Cardiac muscle cell (in vitro differentiated cells and primary cell): ENCODE measurements at places on chromosomes 2 and 18.
A peak's percentile ranks its signal among the peaks of the same experiment; 100 is the strongest.

DNA sequence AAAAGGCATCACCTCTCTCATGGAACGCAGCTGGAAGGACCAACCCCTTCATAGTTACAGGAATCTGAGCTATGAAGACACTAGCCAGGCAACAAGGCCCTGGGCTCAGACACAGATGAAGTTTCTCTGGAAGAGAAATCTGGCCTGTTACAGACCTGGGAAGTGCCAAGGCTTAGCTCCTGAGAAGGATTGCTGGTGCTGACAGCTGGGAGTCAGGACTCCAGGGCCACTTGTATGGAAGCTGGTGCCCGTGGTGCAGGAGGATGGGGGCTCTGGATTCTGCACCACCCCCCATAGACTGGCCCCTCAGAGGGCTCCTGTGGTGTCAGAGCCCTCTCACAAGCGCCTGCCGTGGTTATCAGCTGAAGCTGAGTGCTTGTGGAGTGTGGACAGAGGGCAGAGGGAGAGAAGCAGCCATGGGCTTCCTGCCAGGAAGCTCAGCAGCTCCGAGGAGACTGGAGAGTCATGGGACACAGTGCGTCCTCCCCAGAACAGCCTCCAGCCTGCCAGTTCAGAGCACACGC, 87.3 kb upstream of the LCLAT1 start:
- peak; percentile 87 for DNase-seq

GRCh38 chr2:149732001-149732685, 144.6 kb upstream of the MMADHC start:
- no peak for DNase-seq

- DNase-seq, result no peak
Observed at GRCh38 chr2:161134547-161135518, 25.4 kb upstream of the TANK start.

DNA sequence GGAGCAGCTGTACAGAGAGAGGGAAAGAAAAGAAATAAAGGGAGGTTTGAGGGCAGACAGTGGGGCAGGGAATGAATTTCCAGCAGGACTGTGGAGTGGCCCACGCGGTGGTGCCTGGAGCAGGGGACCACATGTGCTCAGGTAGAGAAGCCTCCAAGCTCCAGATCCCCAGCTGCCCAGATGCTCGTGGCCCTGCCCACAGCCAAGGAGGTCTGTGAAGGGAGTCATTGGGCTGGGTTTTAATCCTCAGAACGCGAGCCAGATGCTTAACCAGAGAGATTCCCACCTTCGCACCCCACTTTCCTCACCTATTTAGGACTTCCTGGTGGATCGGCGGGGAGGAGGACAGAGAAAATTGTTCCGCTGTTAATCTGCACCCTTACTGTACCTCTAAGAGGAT, 369.4 kb downstream of the PARD3B start:
- no peak for DNase-seq

DNA sequence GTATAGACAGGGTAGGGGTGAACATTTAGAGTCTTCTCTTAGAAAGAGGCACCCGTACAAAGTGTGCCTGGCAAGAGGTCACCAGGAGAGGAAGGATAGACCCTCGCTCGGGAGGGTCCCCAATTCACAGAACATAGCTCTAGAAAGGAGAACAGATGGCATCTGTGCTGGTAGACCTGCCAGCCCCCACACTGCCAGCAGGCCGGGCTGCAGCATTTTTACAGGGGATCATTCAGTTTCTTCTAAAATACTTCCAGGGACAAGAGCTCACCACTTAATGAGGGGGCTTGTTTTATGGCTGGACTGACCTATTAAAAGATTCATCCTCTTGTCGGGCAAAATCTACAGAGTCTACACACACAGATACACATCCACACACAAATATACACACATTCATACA, 149.9 kb downstream of the SEPTIN10 start:
- no peak for DNase-seq

DNA sequence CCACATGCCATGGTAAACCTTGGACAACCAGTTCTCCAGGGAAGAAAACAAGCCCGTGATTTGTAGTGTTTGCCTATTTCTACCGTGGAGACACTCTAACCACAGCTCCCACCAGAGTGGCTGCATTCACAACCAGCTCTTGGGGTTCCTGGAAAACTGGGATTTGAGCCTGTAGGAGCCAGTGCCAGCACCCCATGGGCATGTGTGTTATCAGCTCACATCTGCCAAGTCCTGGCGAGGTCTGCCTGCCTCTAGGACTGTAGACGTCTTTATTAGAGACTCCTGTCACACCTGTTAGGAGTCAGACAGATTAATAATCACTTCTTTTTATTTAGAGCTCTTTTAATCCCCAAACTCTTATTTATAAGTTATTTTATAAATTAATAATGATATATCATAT, 41.0 kb downstream of the INPP5D start:
- DNase-seq, result no peak

DNA sequence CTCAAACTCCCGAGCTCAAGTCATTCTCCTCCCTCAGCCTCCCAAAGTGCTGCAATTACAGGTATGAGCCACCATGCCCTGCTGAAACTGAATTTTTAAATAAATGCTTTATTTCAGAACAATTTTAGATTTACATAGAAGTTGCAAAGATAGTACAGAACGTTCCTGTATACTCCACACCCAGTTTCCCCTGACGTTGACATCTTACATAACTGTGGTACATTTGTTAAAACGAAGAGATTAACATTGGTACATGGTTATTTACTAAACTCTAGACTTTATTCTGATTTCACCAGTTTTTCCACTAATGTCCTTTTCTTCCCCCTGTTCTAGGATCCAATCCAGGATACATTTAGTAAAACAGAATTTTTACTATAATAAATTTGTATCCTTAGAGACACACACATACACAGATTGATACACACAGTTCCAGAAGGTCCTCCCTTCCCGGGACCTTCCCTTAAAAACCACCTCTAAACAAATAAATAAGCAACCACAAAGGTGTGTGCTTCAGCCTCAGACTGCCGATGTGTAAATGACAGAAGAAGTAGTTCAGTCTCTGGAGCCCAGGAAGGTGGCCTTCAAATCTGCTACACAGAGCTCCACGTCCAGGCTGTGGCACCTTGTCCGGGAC, 6.9 kb downstream of the NEU2 start:
- no peak for DNase-seq

- DNase-seq, result peak; percentile 67
Observed at GRCh38 chr2:177147093-177147694, 65.4 kb upstream of the HNRNPA3 start.

DNA sequence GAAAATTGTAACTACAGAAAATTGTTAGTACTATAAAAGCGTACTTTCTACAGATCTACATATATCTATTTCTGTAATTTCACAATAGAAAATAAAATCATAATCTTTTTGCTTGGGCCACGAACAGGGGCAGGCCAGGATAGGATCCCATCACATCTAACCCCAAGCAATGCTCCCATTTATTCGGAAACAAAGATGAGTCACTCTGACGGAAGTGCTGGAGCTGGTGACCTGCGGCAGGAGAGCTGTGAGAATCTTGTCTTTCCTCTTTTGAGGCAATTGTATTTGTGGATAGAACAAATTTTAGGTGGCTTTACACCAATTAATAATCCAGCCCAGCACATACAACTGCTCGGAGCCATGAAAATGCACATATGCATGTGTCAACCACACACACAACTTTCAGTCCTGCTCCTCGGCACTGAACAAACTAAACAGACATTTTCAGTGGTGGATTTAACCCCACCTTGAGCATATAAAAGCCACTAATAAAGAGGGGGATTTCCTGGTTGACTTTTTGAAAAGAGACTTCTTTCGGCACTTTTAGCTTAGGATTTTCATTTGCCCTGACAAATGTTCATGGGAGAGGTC, 22.3 kb upstream of the INSIG2 start:
- DNase-seq, result no peak

DNA sequence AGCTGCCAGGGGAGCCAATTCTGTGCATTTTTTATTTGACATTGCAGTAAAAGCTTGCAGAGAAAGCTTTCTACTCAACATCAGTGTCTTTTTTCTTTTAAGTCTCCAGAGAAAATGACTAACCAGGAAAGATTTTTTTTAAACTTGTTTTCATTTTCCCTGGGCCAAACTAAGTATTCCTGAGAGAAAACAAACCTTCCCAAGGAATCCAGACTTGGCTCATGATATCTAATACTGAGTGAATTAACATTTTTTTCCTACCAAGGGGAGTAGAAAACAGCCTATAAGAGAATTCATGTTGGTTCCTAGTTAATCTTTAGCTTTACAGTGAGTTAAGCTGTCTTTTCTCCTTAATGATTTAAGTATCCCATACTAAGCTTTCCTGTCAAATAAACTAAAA, 46.7 kb downstream of the DAPL1 start:
- no peak for DNase-seq

- DNase-seq, result peak; percentile 53
Observed at GRCh38 chr18:47944972-47945852, 14.8 kb upstream of the SMAD2 start.

DNA sequence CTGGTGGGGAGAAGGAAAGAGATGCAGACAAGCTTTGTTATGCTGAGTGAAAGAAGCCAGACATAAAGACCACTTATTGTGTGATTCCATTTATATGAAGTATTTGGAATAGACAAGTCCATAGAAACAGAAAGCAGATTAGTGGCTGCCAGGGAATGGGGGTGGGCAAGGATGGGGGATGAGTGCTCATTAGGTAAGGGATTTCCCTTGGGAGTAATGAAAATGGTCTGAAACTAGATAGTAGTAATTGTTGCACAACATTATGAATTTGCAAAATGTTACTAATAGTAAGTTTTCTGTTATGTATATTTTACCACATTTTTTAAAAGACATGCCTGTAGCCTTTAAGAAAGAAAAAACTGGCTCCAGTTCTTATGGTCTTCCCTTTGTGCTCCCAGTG, 154.9 kb downstream of the LNPK start:
- no peak for DNase-seq

GRCh38 chr2:203775684-203776083, 69.2 kb downstream of the CD28 start:
- DNase-seq, result no peak

GRCh38 chr2:101341421-101341820, 32.9 kb upstream of the RNF149 start:
- DNase-seq, result no peak

- no peak for DNase-seq
Observed at GRCh38 chr2:32741575-32741974, 113.7 kb downstream of the TTC27 start.

- no peak for DNase-seq
Observed at GRCh38 chr2:117953231-117953630, 60.6 kb downstream of the CCDC93 start.

- DNase-seq, result peak; percentile 77
Observed at GRCh38 chr2:23900541-23901322, 26.2 kb downstream of the ATAD2B start.

- no peak for DNase-seq
Observed at GRCh38 chr2:230879271-230879882, 14.6 kb downstream of the ITM2C start.

DNA sequence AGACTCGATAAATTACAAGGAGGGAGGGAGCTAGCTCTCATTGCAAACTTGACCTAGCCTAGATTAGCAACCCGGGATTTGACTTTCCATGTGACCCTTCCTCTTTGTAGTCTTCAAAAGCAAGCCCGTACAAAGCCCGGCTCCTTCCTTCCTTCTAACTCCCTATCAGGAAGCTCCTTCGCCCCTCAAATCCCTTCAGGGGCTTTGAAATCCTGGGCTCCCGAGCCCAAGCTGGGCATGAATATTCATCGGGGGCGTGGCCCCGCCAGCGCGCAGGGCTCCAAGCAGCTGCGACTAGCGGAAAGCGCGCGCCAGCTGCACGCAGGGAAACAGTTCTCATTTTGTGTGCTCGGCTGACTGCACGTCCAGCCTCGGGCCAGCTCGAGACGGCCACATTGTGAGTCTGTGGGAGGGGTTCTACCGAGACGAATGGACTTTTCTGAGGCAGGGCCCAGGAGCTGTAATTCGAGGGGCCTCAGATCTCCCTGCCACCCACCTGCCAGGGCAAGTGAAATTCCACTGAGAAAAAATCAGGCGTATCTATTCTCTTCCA, 84.0 kb upstream of the PELI1 start:
- DNase-seq, result peak; percentile 91

DNA sequence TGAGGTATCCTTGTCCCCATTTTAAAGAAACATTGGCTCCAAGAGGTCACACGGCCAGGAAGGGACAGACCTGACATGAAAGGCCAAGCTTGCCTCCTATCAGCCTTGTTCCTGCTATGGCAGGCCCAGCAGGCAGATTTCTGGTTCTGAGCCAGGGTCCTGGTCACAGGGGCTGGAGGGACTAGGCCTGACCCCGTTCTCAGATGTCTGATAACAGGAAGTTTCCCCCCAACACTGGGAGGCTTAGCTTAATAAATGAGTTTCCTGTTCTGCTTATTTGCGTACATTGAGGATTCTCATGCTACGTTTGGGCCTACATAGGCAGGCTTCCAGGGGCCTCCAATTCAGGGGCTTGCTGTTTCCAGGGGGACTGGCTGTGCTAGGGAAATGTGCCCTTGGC, 107.8 kb upstream of the LTBP1 start:
- DNase-seq, result no peak

GRCh38 chr18:48404716-48405507, 4.3 kb downstream of the ZBTB7C start:
- DNase-seq, result no peak

- peak; percentile 88 for DNase-seq
Observed at GRCh38 chr2:77521931-77522470, at the start of gene LRRTM4. Gene LRRTM4, minus strand, starts transcription at chr2:77522376.

- DNase-seq, result no peak
Observed at GRCh38 chr2:203989521-203989920, 53.0 kb downstream of the ICOS start.

DNA sequence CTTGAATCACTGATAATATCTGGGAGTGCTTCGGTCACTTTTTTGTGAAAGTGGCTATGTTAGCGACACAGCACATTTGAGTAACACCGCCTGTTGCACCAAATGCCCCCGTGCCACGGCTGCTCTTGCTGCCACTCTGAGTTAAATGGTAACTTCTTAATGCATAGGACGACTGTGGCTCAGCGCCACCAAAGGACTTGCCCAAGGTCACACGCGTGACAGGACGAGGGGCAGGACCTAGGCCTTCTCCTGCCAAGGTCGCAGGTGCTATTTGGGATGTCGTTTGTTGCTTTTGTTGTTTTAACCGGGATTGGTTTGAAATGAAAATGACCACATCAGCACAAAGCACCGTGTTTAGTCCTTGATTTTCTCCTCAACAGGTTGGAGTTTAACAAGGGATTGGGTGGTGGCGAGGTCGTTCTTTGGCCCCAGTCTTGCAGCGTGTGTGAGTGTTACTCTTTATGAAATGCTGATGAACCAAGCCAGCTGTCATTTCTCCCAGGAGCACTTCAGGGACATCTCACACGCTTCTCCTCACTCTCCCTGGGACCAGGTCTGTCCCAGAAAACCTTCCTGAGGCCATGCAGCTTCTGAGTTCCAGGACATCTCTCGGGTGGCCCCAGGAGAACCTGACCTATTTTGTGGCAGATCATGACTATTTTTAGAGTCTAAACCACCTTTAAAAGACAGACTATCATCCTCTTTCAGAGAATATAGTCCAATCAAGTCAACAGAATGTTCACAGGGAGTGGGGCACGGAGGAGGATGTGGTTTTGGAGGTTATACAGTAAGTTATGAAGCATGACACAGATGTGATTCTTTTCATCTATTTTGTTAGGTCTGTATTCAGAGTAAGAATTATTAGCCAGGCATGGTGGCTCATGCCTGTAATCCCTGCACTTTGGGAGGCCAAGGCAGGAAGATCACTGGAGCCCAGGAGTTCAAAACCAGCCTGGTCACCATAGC, 49.9 kb downstream of the MTCL1 start:
- DNase-seq, result no peak
